ENCODE measurements at places on chromosomes 7 and 10.

DNA sequence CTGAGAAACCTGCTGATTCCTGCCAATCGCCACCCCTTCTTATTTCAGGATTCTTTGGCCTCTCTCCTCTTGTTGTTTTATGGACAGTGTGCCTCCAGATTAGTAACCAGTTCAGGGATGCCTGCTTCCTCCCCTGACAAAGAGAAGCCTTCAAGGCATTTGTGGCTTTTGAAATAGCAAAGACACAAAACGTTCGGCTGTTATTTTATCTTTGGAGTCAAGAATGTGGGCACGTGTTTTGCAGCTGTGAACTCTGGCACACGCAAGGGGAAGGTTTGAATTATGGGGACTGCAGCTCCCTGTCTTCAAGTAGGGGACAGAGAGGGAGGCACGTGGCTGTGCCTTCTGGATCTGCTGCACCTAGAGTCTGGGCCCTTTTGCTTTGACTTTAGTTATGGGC is 157.9 kb upstream of the GRB10 start:
- no peak for DNase-seq

DNA sequence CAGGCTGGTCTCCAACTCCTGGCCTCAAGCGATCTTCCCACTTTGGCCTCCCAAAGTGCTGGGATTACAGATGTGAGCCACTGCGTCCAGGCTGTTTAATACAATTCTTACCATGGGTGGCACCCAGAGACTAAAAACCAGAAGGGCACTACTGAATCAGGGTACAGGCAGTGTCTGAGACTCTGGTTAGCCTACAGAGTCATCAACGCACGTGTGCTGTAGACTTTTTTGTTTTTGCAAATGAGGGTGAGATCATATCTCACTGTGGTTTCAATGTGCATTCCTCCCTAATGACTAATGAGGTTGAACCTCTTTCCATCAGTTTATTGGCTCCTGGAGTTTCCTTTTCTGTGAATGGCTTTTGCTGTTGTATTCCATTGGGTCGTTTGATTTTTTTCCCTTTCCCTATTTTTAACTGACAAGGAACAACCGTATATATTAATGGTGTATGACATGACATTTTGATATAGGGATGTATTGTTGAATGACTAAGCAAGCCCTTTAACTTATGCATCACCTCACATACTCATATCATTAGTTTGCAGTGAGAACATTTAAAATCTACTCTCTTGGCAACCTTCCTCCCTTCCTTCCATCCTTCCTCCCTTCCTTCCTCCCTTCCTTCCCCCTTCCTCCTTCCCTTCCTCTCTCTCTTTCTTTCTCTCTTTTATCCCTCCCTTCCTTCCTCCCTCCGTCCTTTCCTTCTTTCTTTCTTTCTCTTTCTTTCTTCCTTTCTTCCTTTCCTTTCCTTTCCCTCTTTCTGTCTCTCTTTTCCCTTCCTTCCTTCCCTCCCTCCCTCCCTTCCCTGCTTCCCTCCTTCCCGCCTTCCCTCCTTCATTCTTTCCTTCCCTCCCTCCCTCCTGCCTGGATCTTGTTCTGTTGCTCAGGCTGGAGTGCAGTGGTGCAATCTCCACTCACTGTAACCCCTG is 9.3 kb upstream of the TMEM270 start:
- no peak for DNase-seq

GRCh38 chr7:41931263-41931646 is 228.4 kb upstream of the INHBA start:
- DNase-seq = no peak

GRCh38 chr7:76513817-76514799 is 3.8 kb downstream of the UPK3B start:
- no peak for DNase-seq

DNA sequence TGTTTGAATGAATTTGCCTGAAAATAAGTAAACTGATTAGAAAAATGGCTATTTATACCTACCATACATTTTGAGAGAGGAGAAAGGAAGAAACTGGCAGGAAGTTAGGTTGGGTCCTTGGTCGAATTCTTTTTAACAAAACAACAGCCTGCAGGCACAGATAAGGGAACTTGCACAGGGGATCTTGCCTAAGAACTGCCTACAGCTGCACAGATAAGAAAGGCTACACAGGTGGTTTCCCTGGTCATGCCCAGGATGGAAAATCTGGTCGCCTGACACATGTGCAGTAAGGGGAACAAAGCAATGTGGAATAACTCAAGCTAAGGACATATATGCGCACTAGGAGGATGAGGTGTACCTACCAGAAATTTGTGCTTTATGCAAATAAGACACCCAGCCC is 732.1 kb upstream of the POT1 start:
- no peak for DNase-seq

DNA sequence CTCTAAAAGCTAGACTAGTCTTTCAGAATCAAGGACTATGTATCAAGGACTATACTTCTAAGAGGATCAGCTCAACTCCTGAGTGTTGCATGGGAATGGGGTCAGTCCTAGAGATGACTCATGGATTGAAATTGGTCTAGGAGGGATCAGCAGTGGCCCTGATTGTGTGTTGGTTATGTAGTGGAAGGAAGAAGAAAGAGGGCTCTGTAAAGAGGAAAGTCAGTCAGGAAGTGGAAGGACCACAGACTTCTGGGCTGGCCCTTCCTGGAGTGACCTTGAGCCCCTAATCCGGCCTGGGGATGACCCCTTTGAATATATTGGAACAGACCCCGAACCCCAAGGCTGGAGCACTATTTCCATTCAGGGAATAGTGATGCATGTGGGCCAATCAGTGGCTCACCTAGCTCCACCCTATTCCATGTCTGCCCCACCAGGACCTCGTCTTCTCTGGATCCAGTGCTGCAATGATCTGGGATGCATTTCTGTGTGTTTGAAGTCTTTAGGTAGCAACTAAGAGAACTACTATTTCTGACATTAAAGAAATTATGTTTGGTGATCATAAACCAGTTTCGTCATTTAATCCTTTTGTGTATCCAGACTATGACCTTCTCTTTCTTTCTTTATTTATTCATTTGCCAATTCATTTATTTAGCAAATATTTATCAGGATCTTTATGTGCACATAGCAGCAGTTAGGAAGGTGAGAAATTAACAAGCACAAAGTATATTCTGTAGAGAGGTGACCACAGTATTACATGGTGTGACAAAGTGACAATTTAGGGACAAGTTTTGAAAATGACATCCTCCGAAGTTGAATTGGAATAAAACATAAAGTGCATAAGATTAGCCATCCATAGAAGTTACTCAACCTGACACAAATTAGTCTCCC is 48.6 kb upstream of the KIF5B start:
- DNase-seq = no peak

DNA sequence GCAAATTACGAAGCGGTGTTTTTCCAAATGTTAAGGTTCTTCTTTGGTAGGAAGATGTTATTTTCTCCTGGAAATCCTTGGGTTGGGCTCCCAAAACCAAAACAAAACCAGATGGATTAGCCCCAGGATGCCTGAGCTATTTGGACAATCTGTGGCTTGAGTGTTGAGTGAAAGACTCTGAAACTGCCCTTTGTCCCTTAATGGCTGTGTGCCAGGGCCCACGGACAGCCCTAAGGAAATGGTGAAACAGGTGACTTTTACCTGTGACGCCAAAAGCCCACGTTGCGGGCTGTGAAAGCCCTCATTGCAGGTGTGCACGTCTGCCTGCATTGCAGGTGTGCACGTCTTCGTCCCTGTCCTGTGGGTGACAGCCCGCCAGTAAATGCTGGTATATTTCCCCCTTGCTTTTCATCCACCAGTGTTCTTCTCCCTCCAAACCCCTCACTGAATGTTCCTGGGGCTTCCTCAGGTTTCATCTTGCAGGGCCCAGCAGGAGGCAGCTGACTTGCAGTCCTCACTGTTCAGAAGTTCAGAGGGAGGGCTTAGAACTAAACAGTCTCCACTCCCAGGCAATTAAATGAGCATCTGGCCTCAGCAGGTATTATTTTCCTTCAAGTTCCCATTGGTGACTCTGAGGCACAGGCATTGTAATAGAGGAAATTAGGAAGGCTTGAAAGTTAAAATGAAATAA is 10.7 kb downstream of the PFKP start:
- DNase-seq = no peak

- DNase-seq = no peak
Measured at GRCh38 chr7:123719197-123719721, 29.5 kb downstream of the WASL start.

- DNase-seq = no peak
Measured at GRCh38 chr10:121330563-121330962, 267.7 kb downstream of the FGFR2 start.

DNA sequence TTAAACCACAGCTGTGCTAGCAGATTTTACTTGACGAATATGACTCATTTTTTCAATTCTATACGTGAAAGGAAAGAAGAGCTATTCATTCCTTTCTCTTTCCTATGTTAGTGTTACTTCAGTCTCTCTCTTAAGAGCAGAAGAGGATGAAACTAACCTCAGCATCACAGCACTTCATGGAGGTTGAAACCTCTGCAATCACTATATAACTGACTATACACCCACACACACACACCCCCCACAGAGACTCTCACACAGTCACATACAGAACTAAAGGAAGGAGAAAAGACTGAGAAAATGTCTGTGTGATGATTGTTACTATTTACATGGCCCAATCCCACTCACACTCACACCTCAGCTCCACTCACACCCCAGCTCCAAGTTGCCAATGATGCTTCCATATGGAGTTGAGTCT is 104.2 kb downstream of the KIF20B start:
- DNase-seq = no peak

All from activated T-helper 1 cell treated with anti-CD3 and anti-CD28 coated beads, Interleukin-2, amount 50 U/mL, for 16 hours (primary cell).